ENCODE measurements at places on chromosomes 3 and 15.

GRCh38 chr3:157671656-157672055 lies 168.4 kb upstream of the VEPH1 start:
- no peak for DNase-seq

DNA sequence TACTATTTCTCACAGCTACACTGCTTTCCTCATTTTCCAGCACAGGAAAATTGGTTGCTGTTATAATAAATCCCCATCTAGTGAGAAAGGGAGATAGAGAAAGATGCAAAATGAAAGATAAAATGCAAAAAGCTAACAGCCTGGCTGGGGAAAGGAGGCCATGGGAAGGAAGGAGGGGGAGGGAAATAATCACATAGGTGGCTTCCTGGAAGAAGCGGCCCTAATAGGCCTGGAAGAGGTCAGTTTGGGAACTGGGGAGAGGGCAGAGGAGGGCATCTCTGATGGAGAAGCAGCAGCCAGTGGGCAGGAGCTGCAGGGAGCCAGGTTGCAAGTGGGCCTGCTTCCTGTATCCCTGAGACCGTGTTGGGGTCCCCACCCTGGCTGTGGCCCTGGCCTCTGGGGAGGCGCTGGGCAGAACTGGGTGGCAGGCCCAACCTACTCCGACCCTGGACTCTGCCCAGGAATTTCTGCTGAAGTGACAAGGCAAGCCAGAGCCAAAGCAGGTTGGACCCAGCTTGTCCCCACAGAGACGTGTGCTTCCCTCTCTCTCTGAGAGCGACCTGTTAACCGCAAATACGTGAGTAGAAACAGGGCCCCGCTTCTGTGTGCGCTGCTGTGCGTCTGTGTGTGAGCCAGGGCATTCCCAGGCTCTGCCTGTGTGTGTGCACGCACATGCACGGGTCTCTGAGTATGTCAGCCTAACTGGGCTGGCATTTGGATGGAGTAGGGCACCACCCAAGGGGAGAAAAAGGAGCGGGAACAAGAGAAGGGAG lies 1.9 kb downstream of the SLC28A1 start:
- DNase-seq: no peak

DNA sequence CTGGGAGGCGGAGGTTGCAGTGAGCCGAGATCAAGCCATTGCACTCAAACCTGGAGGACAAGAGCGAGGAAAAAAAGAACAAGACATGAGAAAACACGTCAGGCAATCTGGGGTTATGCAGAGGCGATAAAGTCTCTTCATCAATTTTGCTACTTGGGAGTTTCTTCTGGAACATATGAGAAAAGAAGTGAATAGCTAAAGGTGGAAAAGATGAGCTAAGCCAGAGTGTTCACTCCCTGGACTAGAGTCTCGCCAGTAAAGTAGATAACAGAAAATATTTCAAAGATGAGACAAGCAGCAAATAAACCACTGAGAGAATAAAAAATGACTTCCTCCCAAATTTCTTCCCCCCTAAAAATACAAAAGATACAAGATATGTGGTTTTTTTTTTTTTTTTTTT lies 188.4 kb upstream of the HES1 start:
- no peak for DNase-seq

GRCh38 chr3:61570813-61571212 lies 9.4 kb downstream of the PTPRG start:
- no peak for DNase-seq

DNA sequence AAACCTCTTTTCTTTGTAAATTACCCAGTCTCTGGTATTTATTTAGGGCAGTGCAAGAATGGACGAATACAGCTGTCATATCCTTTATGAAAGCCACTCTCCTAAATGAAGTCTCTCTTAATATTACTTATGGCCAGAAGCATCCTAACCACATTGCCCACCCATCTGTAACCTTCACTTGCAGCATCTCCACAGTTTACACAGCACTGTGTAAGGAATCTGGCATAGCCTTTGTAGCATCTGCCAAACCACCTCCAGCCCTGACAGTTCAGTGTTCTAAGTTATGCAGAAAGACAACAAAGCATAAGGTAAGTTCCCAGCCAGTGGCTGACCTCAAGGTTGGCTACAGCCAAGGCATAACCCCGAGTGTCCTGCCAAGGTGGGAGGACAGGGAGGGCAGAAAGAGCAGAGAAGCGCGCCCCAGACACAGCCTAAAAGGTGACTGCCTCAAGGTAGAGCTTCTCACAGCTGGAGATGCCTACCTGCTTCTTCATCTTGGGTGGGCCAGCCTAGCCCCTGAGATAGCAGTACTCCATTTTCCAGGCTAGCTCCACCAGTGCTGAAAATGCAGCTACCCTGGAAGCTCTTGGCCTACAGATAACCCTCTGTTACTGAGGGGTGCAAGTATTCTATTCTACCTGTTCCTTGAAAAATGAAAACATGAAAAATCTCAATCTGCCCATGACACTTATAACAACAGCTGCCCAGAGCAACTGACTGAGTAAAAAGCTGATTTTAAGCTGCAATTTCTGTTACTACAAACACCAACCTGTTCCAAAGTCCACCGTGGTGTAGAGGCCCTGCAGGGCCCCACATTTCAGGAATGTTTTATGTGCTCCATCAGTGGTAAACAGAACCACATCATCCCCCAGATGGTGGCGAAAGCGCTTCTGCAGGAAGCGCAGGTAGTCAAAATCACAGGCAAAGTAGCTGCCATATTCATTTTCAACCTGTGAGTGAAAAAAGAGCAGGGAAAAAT lies 39.3 kb downstream of the GLB1 start:
- DNase-seq: no peak

DNA sequence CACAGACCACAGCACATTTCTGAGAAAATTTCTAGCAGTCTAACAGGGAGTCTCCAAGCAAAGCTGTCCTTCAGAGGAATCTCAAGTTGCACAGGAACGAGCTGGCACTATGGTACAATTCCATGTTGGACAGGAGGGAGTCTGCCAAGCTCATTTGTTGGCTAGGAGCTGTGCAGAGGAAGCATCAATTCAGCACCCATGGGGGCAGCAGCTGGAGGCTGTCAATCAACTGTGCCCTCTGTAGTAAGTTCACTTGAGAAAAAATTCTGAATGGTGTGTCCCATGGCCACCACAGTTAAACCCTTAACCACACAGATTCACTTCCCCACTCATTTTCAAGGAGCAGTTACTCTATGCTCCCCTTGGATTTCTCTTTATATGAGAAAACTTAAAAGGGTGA lies 298.5 kb upstream of the PPP2R3A start:
- DNase-seq: no peak

DNA sequence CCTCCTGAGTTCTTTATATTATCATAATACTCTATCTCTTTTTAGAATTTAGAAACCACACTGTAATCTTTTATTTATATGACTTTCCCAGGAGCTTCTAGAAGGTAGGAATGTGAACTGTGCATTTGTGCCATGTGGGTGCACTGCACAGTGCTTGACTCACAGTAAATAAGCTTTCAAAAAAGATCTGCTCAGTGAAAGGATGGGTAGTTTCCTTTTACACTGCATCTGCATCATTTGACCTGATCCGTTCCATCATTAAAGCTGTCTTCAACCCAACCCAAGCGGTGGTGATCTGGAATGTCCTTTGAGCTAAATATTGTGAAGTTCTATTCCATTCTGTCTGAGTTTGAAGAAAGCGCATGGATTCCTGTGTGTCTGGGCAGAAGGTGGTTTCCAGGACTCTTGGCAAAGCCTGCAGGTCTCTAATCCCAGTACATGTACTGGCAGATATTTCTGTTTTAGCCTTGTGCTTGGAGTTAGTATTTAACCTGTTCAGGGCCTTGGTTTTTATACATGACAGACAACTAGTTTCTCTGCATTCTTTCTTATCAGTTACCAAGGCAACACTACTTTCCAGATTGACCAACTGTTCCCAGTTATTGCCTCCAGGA lies 96.7 kb downstream of the DHX30 start:
- DNase-seq: no peak

DNA sequence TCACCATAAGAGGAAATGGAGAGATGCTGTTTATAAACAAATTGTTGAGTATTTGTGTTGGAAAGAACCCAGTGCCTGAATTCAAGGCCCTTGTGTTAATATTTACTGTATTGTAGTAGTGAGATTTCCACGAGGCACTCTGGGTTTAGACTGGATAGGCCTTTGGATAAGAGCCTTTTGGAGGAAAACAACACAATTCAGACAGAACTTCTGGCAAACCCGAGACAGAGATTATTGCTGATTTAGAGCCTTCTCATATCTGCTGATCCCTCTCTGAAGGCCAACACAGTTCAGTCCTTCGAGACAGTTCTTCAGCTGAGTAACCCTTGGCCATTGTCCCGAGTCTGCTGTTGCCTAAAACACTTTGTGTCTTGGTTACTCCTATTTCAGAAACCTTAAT lies 55.7 kb downstream of the LMCD1 start:
- no peak for DNase-seq

DNA sequence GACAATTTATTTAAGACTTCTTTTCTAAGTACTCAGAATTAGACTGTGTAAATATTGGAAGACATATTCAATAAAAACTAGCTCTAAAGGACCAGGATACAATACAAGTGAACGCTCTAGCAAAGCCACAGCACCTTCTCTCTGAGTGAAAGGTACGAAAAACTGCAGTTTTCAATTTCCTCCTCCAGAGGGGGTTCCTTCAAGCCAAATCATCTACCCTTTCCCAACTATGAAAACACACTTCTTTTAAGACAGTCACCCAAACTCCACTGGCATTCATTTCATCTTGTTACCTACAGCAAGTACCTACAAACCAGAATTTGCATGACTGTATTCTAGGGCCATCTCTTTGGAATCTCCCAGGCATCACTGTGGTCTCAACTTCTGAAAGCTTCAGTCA lies 165.8 kb downstream of the ERC2 start:
- DNase-seq: no peak

GRCh38 chr3:46660003-46660402 lies 33.5 kb downstream of the ALS2CL start:
- DNase-seq: peak; percentile 7

DNA sequence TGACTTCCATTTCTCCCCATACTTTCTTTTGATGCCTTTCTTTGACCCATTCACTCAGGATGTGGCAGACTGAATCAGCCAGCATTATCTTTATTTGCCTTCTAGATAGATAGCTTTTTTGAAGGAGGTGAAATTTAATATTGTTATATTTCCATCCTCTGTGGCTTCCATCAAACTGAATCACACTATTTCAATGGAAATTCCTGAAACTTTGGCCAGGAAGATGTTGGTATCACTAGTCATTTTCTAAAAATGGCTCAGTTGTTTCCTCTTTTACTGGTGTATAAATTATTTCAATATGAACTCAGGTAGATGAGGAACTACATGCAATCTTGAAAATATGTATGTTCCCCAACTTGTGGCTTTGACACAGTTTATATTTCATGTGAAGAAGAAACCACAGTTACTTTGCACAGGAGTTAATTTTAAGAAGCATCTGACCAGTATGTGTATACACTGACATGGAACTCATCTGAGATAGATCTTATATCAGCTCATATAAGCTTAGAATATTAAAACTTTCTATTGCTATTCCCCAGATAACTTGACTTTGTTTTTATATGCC lies 248.3 kb downstream of the CGGBP1 start:
- no peak for DNase-seq

- peak; percentile 24 for DNase-seq
These were observed 110.6 kb upstream of the DCBLD2 start for GRCh38 chr3:99012051-99012450.

DNA sequence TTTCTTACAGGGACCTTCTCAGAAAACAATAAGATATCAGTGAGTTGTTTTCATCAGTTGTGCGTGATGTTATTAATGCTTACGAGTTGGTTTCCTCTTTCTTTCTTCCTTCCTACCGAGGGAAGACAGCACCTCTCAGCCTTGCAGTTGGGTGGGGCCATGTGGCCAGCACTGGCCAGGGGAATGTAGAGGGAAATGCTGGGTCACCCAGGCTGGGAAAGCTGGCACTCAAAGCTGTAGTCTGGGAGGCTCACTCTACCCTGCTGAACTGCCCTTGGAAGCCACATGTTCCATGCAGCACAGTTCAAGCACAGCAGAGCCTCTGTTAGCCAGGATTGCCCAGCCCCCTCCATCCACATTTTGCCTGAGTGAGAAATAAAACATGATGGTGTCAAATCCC lies 10.1 kb upstream of the CHCHD6 start:
- DNase-seq: no peak

GRCh38 chr3:151024339-151024738 lies 51.8 kb upstream of the CLRN1 start:
- no peak for DNase-seq

DNA sequence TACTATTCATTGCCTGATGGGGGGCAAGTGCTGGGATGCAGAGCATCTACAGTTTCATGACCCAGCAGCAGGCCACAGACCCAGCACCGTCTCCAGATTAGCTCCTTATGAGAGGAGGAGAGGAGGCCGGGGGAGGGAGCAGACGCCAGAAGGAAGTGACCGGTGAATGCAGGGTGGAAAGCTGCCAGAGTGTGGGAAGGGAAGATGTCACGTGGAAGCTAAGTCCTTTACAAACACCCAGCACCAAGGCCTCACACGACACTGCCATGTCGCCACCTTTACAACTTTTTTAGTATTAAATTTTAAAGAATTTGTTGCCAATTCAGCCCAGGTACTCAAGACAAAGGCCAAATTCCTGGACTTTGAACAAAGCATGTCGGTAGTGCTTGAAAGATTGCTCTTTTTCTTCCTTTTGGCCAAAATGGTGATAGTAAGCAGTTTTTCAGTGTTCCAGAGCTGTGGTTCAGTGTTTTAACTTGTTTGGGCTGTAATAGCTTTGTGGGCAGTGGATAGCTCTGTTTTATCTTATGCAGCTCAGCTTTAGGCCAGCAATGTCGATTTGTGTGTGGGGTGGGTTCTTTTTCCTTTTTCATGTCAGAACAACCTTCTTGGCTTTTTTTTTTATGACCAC lies 58.2 kb downstream of the ZBTB38 start:
- DNase-seq: peak; percentile 41

GRCh38 chr3:194871143-194871863 lies 185.6 kb downstream of the FAM43A start:
- peak; percentile 92 for DNase-seq

DNA sequence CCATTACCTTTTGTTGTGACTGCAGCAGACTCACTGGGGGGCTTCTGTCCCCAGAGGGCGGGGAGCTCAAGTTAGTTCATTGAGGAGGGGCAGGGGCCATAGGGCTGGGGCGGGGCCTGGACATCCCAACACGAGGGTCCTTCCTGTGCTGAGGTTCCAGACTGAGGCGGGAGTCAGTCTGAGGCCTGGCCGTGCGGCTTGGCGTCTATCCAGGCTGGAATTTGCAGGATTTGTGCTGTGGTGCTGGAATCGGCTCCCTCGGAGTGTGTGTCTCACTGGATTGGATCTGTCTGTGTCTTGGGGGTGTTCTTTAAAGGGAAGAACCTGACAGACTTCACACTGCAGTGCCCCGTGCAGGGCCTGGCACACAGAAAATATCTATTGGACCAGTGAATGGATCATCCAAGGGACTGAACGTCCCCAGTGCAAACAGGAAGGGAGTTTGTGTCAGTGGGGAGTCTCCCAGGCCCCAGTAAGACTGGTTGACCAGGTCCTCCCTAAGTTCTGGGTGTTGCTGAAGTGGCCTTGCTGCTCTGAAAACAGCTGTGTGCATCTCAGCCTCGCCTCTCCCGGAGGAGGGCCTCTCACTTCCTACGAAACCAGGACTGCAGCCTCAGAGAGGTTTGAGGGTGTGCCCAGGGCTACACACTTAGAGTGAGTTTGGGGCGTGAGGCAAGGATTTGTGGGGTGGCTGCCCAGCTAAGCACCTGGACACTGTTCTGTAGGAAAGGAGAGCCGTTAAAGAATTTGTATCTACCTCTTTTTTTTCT lies 26.1 kb downstream of the GOLGA6L2 start:
- DNase-seq: no peak

- peak; percentile 57 for DNase-seq
These were observed 60.8 kb downstream of the USP13 start for GRCh38 chr3:179713643-179714090.

GRCh38 chr3:105315815-105316214 lies 50.9 kb upstream of the ALCAM start:
- DNase-seq: no peak

GRCh38 chr3:187136936-187137335 lies 2.4 kb downstream of the RPL39L start:
- DNase-seq: peak; percentile 35

Measured in AG20443 (cell line).